CD4-positive, alpha-beta T cell treated with Interleukin-4 for 4 hours (primary cell): ENCODE measurements at places on chromosomes 5 and 9.
A peak's percentile ranks its signal among the peaks of the same experiment; 100 is the strongest.

DNA sequence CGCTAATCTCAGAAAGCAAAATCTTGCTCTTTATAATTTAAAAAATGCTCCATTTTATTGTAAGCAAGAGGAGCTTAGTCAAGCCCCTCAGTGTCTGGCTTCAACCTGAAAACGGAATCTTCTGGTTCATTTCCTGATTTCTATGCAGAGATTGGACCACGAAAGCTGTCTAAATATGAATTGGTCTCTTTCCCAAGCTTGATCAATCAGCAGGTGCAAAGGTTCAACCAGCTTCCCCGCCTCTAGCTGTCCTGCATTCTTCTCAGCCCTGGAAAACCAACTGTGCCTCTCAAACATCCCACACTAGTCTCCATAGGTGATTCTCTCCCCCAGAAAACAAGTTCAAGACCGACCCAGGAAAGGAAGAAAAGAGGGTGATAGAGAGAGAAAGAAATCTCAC lies 34.5 kb downstream of the FNBP1 start:
- DNase-seq, result no peak

- no peak for DNase-seq
These were observed 65.3 kb downstream of the CWC27 start for GRCh38 chr5:64834037-64834436.

DNA sequence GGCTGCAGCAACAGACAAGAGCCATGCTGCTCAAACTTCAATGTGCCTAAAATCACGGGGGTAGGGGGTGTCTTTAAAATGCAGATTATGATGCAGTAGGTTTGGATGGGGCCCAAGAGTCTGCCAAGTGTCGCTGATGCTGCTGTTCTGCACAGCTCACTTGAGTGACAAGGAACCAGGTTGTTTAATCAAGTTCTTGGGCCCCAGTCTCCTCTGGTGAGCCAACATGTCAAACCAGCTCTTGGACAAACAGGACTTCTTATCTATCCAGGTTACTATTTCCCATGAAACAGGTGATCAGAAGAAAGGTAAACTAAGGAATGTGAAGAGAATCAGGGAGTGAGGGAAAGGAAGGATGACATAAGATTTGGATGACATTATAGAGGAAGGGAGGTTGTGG lies 78.0 kb downstream of the APBA1 start:
- DNase-seq, result no peak

- no peak for DNase-seq
These were observed 238.7 kb downstream of the NFIB start for GRCh38 chr9:14075218-14075617.

DNA sequence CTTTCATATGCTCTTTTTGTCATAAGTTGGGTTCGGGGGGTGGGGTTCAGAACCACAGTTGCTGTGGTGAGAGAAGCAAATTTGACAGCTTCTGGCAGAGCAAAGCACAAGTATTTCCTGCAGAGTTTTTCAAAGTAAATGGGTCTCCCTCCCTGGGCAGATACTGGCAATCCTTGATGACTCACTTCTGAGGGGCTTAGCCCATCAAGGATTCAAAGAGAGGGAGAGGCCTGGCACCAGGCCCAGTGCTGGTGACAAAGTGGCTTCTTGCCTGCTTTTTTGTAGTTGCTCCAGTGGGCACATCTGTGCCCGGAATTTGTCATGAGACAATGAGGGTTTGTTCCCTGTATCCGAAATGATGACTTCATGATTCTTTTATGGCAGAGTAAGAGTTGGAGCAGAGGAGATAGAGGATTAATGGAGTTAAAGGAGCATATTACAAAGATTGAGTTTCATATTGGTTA lies 46.6 kb upstream of the TNC start:
- DNase-seq, result no peak

GRCh38 chr5:140073296-140073695 lies 30.2 kb upstream of the NRG2 start:
- peak; percentile 41 for DNase-seq

DNA sequence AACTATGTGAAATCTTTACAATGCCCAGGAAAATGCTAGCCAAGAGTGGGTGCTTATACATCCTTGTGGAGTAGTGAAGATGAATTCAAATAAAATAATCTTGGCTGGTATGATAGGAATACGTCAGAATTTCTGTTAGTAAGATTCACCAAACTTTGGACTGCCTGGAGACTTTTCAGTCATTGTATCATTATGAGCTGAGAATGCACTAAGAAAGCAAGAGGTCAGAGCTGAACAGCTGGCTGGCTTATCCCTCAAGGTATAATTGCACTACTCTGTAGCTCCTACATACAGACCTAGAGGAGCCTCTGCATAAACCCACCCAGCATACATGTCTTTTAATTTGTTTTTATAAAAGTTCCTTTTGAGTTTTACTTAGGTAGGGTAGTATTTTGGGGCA lies 568.5 kb upstream of the RIOK2 start:
- DNase-seq, result no peak

- DNase-seq, result no peak
These were observed 20.5 kb downstream of the TGFBR1 start for GRCh38 chr9:99125446-99125845.

DNA sequence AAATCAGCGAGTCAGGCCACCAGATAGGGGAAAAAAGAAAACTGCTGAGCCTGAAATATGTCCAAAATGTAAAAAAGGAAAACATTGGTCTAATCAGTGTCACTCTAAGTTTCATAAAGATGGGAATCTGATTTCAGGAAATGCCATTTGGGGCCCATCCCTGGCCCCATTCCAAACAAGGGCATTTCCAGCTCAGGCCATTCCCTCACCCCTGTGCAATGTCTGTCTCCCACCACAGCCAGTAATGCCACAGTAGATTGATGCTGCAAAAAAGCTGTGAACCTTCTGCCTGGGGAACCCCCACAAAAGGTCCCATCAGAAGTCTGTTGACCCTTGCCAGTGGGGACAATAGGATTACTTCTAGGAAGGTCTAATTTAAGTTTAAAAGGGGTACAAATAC lies 199.6 kb downstream of the YTHDC2 start:
- DNase-seq, result no peak

DNA sequence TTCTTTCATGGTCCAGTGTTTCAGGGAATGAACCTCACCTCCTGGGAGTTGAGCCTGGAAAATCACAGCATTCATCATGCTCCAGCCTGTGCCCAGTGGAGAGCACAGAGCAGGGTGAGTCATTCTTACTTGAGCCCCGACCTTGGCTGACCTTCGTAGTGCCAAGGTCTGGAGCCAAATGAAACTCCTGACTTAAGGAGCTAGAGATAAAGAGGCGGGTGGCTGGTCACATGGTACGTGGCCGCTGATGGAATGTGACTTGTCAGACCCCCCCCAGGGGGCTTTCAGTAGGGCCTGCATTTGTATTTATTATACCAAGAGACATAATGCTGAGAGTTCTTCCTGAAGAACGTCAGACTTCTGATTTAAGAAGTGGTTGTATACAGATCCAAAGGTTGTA lies 15.0 kb upstream of the PIP5K1B start:
- no peak for DNase-seq

DNA sequence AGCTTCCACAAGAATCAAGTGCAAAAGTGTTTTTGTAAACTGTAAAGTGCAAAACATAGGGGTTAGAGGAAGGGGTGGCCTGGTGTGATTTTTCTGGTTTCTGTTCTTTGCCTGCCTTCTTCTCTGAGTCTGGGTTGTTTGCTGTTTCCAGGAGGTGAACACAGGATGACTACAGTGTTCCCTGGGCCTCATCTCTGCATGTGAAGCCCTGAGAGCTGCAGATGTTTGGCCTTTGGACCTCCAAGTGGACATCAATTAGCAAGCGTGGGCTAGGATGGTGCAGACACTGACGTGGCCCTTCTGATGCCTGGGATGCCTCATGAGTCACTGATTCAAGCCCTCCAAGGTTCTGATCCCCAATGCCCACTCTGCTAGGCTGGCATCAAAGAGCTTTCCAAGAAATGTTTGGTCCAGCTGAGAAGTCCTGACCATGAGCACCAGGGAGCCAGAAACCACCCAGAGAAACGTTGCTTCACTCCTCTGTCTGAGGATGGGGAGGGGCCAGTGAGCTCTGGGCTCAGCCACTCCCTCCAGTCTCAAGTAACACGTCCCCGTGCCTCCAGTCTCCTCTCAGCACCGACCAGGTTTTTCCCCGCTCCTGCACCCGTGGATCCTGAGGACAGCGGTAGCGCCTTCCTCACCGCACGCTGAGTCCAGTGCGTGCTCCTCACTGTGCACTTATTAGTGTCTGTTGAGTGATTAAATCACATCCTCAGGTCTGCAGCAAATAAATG lies 7.6 kb downstream of the IL9 start:
- DNase-seq, result no peak

- DNase-seq, result no peak
These were observed 673.1 kb upstream of the KLF4 start for GRCh38 chr9:108162664-108163063.

- DNase-seq, result no peak
These were observed 11.7 kb downstream of the DNAJB5 start for GRCh38 chr9:35001285-35001677.

DNA sequence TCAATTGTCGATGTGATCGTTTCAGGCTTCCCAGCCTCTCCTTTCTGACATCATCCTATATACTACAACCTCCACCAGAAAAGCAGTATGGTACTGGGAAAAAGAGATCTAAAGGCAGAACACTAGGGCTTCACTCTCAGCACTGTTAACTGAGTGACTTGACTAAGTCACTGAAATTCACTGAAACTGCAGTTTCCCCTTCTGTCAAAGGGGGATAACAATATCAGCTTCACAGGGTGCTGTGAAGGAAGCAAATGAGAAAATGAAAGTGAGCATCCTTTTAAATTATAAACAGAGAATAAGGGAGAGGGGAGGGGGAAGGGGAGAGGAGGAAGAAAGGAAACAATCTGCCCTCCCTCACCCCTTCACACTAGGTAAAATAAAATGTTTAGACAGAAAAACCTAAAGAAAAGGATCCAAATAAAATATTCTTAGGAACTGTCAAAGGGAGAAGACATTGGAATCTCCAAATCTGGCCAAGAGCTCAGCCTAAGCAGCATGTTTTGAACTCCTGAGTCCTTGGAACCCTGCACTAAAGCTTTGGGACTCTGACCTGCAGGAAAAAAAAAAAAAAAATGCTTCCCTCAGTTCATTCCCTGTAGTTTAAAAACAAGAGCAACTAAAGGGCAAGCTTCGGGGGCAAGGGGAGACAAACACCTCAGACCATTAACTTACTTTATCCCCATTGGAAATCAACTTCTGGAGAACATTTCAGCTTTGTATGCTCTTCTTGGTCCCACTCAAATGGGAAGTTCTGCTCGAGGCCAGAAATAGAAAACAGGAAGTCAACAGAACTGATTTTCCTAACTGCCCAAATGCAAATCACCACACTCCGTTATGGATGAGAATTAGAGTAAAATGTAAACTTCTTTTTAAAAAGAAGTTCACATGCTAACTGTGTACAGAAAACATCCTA lies 178.3 kb downstream of the DEPDC1B start:
- DNase-seq, result peak; percentile 10

- DNase-seq, result no peak
These were observed 280.1 kb downstream of the DNAH5 start for GRCh38 chr5:13664377-13664776.

DNA sequence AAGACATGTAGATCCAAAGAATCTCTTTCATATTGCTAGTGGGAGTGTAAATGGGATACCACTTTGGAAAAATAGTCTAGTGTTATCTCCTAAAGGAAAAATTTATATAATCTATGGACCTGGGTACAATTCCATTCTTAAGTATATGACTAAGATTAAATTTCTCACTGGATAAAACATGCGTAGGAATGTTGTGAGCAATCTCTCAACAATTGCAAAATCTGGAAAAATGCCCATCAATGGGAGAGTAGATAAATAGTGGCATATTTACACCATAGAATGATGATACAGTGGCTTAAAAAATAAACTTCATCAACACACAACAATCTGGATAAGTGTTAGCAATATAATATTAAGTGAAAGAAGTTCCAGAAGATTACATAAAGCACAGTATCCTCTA lies 469.5 kb downstream of the MAN2A1 start:
- no peak for DNase-seq

DNA sequence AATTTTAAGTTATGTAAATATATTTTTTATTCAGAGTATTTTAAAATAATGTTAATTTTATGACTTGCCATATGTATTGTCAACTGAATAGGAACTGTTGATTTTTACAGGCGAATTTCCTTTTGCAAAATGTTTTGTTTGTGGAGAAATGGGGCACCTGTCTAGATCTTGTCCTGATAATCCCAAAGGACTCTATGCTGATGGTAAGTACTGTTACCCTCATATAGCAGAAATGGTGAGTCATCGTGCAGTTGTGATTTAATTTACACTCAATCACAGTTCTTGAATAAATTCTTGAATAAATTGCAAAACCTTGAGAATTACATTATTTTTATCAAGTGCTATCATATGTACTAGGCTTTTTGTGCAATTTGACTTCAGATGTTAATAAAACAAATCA lies 7.4 kb downstream of the ZCCHC9 start:
- DNase-seq, result no peak

DNA sequence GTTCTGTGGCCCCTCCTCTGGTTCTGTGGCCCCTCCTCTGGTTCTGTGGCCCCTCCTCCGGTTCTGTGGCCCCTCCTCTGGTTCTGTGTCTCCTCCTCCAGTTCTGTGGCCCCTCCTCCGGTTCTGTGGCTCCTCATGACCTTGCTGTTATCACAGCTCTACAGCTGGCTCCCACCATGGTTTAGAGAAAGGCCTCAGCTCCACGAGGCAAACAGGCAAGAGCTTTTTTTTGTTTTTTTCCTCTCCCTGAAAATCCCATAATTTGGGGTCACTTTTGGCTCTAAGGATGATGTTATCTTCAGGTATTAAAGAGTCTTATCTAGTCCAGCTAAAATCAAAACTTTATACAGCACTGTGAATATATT lies 31.8 kb downstream of the C5orf15 start:
- no peak for DNase-seq

DNA sequence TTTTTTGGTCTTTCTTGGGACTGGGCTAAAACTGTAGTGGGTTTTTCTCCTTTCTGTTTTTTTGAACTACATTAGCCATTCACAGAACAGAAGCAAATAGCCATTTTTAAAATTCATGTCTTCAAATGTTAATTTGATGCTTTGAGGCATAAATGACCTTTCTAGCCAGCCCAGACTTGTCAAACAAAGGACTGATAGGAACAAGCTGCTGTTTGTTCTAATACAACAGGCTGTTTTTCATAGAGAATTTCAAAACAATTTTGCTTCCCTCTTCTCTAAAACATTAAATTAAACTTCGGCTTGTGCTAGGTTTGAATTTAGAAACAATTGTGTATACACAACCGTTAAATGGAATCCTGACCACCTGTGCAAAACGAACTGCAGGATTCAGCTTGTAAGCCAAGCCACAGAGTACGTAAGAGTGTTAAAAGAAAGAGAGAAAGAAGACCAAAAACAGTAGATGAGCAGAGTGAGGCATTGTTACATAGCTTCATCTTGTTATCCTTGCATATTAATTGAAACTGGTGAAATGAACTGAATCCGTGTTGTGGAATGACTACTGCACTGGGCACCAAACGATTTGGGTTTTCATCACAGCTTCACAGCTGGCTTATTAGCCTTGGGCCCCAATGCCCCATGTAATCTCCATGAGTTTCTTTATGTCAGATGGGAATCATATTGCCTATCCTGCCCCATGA lies 100.0 kb downstream of the ZSWIM6 start:
- no peak for DNase-seq

- no peak for DNase-seq
These were observed 170.4 kb downstream of the TTC39B start for GRCh38 chr9:15136646-15137045.

- DNase-seq, result no peak
These were observed 29.9 kb downstream of the LPAR1 start for GRCh38 chr9:111008158-111009075.

GRCh38 chr5:128538250-128539037 lies 399 bp upstream of the FBN2 start:
- DNase-seq, result no peak

GRCh38 chr5:149251546-149251945 lies 20.1 kb upstream of the AFAP1L1 start:
- no peak for DNase-seq

GRCh38 chr9:81861644-81862043 lies 66.6 kb upstream of the SPATA31D4 start:
- no peak for DNase-seq
